HCT116 (cell line): ENCODE measurements at places on chromosomes 5 and 9. TPM values are rescaled to one million over a fixed set of nuclear protein-coding genes. Genes with fewer than 3 reads are reported as not detected.
A peak's percentile ranks its signal among the peaks of the same experiment; 100 is the strongest.

DNA sequence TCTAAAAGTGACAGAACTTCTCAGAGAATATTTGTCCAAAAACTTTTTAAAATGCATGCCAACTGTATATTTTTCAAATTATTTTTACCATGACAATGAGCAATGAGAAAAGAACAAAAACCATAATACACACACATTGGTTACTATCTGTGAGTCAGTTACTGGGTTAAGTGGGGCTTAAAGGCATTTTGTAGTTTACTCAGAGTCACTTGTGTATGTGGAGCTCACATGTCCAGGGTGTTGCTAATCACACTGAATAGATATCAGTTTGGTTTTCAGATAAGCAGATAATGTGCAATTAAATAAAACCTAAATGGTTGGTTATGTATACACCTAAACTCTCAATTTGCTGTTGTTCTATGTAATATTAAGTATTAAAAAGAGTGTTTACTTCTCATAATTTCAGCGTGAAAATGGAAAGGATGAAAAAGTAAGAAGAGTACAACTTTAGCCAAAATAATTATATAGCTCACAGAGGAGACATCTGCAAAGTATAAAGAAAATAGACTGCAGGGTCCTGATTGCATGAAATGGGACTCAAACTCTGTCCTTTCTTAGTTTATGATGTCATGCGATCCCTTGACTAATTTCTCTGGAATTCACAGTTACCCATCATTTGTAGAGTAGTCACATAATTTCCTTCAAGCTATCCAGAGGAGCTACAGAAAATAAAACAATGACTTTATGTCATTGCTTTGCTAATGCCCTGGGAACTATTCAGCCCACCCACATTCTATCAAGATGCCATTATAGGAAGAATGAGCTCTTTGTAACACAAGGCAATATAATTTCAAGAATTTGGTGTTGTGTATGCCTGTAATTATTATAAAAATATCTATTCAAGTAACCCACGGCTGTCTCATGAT lies 388.0 kb upstream of the ZNF608 start:
- peak; percentile 15 for DNase-seq

DNA sequence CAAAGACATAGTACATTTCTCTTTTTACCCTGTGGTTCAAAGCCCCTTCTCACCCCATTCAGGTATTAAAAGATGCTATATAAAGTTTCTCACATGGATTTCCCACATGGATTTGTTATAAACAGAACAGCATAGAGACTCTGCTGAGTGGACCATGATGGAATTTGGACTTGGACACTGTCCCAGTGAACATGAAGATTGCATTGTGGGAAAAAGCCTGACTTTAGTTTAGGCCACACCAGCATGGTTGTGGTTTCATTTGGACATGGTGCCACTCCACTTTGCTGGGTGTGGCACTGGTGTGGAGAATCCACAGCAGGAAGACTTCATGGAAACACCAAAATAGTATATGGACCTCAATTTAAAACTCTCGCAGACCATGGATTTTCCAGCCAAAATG lies 124.6 kb downstream of the ARHGAP26 start:
- no peak for DNase-seq

GRCh38 chr5:32574540-32575175 lies 10.7 kb upstream of the SUB1 start:
- DNase-seq: no peak

DNA sequence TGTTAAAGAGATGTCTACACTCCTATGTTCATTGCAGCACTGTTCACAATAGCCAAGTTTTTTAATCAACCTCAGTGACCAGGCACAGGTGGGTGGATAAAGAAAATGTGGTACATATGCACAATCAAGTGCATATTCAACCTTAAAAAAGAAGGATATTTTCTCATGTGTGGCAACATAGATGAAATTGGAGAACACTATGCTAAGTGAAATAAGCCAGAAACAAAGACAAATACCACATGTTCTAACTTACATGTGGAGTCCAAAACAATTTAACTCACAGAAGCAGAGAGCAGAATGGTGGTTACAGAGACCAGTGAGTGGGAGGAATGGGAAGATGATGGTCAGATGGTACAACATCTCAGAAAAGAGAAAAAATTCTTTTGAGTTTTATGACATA lies 31.8 kb downstream of the ANXA1 start:
- DNase-seq: no peak

DNA sequence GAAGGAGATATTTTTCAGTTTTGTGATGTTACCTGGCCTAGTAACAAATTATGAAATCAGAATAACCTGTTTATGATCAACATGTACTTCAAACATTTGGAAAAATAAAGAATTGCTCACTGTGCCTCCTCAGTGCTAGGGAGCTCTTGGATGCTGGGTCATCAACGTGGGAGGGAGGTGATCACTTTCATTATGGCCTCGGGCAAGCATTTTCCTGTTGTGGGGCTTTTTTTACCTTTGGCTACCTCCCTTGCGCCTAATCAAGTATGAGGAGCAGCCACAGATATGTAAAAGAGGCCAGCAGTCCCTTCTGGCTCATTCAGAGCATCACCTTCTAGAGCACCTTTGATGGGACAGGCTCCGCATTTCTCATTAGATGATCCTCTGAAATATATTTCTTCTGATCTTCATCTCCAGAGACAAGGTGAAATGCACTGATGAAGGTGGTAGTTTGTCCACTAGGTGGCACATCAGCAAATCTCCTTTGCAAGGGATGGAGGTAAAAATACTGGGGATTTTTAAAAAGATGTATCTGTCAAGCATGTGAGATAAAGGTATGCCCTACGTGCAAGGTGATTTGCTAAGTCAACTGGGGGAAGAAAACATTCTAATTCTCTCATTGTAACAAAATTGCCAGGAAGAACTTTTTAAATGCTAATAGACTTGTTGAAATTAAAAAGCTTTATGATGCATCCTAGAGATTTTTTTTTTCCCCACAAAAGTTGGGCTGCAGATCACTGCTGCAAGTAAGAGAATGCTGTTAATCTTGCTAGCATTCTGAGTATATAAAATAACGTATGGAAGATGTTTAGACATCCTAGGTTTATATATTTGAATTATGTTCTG lies 218.2 kb downstream of the MAST4 start:
- peak; percentile 28 for DNase-seq

DNA sequence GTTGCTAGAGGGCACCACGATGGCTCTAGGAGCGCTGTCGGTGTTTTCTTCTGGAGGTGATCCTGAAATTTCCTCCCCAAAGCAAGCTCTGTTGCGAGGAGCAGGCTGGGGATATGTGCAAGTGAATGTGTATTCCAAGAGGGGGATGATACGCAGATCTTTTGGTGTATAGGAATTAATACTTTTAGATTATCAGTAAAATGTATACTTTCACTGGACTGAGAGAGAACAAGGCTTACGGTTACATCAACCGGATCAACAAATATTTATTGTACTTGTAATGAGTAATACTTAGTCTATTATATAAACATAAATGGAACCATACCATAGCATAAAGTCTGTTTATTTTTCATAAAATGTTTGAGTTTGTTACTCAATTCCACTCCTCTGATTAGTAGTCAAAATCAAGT lies 632 bp upstream of the PRKAA1 start:
- DNase-seq: peak; percentile 35

DNA sequence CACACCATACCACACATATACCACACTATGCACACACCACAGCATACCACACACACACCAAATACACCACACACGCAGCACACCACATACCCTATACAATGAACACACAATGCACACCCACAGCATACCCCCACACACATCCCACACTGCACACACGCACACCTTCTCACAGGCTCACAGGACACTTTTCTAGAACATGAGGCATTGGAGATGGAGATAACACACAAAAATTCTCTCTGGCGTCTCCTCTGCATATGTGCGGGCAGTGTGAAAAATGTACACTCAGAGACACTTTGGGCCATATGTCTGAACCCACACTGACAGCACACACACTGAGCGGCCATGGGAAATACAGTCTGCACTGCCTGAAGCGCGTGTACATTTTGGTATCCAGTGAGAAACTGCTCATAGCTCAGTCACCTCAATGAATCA lies 278.1 kb downstream of the GADD45G start:
- DNase-seq: no peak

DNA sequence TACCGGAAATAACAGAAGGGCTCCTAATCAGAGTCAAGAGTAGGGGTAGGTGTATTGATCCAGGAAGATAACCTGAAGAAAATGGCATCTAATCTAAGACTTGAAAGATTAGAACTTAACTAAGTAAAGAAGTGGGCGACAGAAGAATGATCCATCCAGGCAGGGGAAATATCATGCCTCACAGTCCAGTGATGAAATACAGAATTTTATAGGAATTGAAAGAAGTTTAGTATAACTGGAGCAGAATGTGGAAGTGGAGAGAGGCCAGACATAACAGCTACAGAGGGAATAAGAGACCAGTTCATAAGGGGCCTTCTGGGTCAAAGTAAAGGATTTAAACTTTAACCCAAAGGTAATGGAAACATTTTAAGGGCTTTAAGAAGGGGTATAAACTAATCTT lies 42.2 kb downstream of the ERP44 start:
- no peak for DNase-seq

DNA sequence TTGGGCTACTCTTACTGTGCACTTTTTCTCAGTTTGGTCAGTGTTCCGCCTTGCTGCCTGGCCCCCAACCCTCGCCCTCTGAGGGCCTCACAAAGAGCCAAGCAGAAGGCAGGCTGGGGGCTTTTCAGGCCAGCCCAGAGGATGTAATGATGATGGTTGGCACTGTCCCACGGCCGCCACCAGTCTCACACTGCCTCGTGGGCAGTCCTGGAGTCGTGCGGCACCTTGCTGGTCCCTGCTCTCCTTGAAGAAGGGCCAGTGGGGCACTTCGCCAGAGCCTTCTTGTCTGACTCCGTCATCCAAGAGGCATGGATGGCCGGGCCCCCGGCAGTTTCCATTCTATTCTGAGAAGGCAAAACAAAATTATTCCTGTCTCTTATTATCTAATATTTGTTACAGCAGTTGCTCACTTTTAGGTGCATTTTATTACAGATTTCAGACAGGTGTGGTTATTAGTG lies 21.0 kb downstream of the TENT4A start:
- DNase-seq: no peak

DNA sequence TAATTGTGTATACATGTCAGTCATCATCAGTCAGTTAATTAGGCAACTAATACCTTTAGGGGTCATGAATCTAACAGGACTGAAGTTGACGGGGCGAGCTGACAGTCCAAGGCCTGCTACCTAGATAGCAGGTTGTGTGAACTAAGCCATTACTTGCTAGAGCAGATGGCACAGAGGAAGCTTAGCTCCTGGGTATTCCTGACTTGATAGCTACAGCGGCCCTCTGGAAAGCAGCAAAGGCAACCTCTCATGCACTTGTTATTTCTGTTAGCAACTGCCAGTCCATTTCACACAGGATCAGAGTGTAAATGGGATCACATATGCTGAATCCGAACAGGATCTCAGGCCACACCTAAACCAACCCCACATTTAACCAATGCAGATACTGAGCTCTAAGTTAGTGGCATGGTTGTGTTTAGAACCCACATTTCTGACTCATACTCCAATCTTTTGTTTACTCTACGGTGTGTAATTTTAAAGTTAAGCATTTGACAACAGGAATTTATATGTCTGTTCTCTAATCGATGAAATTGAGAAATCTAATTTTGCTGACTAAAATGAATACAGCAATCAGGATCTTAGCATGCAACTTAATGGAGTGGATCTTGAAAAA lies 521.3 kb upstream of the ZNF608 start:
- no peak for DNase-seq

DNA sequence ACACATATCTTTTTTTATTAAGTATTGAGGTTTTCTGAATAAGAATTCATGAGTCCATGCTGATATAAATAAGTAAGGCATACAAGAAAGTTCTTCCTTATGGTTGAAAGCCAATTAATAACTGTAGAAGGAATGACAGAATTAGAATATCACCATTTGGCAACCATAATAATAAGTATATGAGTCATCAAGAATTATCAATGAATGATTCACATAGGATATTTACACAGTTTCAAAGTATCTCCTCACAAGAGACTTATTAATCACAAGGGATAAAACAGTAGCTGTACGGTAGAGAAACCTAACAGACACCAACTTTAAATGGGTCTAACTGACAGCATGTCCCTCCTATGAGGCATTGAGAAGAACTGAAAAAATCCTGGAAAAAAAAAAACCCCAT lies 161.6 kb downstream of the NR3C1 start:
- DNase-seq: no peak

- no peak for DNase-seq
These were observed 32.7 kb downstream of the PRRT1B start for GRCh38 chr9:131578021-131578420.

DNA sequence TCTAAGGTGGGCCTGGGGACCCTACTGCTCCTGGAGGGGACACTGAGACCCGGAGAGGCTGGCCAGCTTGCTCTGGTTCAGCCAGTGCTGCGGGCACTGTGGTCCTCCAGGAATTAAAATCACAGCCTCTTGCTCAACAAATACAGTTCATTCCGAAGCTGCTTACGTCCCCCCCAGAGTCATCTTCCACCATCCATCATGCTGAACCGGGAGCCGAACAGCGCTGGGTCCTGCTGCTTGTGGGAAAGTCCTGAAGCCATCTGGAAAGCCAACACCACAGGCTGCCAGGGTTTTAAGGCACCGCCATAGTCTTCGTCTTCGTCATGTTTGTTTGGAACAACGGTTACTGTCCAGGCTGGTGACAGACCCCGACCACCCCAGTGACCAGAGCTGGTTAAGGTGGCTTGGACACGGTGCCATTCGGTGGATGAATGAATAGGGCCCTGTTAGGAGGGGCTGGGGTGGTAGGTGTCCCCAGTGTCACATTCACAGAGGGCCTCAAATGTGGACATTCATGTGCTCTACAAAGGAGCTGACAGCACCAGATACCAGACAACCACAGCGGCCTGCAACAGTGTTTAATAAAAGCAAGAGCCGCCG lies 81.6 kb upstream of the PHYKPL start:
- DNase-seq: no peak

DNA sequence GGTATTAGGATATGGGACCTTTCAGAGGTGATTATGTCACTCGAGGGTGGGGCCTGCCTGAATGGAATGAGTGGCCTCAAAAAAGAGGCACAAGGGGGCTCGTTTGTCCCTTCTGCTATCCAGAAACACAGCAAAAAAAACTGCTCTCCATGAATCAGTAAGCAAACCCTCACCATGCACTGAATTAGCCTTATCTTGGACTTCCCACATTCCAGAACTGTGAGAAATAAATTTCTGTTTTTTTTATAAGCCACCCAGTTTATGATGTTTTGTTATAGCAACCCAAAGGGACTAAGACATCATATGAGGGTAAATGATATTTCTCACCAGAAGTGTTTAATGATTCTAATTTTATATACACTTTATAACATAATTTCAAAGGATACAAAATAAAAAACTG lies 476.6 kb upstream of the EDIL3 start:
- no peak for DNase-seq

- DNase-seq: peak; percentile 93
These were observed 203.7 kb upstream of the MSX2 start for GRCh38 chr5:174520420-174521396.

GRCh38 chr9:134725605-134725940 lies 84.0 kb downstream of the COL5A1 start:
- no peak for DNase-seq

The SPATA6L gene
- total RNA-seq: 0.57 TPM

The F2RL2 gene
- 0.07 TPM for total RNA-seq

The GPR150 gene
- total RNA-seq: not detected

The ANAPC2 gene
- total RNA-seq: 75.5 TPM

The CIZ1 gene
- 144 TPM for total RNA-seq

The GABRP gene
- total RNA-seq: not detected

The GARIN3 gene
- total RNA-seq: not detected

The CDH9 gene
- not detected for total RNA-seq

The SHB gene
- total RNA-seq: 28.7 TPM

The RMI1 gene
- total RNA-seq: 26.8 TPM

The PCDHB4 gene
- not detected for total RNA-seq

The PCDHGC5 gene
- not detected for total RNA-seq

The TNC gene
- 0.49 TPM for total RNA-seq
